ENCODE measurements at places on chromosomes 6 and 20.

GRCh38 chr20:50724851-50725723, 6.3 kb upstream of the PARD6B start:
- DNase-seq, result no peak

DNA sequence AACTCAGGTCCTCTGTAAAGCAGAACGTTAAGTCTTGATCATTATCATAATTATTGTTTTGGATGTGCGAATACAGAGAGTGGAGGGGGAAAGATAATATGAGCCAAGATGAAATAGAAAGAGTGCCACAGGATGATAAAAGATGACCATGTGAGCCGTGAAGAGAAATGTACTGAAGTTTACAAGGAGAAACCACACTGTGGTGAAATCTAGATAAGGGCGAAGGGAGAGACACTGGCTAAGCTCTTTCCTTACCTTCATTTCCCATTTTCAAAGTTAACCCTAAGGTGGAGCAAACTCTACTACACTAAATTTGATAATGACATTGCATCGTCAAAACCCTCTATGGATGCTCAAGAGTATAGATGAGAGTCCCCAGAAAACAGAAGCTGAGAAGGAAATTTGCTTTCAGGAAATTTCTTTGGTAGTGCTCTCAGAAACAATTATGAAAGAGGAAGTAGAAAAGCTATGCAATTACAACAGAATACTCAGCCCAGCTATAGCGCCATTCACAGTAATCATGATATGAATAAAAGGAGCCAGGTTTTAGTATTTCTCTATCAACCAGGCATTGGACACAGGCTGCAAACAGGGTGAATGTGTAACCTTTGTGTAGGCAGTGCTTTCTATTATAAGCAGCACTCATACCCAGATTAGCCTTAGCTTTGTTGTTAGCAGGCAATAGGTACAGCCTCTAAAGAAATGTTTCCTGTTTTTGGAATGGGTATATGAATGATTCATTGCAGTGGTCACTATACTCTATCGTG, 1080.7 kb downstream of the GRIK2 start:
- DNase-seq, result no peak

DNA sequence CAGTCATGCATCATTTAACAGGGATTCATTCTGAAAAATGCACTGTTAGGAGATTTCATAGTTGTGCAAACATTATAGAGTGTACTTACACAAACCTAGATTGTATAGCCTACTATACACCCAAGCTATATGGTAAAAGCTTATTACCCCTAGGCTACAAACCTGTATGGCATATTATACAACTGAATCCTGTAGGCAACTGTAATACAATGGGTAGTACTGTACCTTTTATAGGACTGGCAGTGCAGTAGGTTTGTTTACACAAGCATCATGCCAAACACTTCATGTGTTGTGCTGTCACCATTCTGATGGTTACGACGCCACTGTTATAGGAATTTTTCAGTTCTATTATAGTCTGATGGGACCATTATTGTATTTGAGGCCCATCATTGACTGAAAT, 39.3 kb upstream of the KHDC1 start:
- DNase-seq, result no peak

GRCh38 chr20:33303595-33303994, 20.6 kb downstream of the BPIFB1 start:
- no peak for DNase-seq

- no peak for DNase-seq
Observed at GRCh38 chr6:150566486-150566885, 33.2 kb upstream of the PLEKHG1 start.

GRCh38 chr6:68740828-68741500, 105.9 kb downstream of the ADGRB3 start:
- DNase-seq, result no peak

GRCh38 chr6:153623496-153623895, 415.5 kb upstream of the OPRM1 start:
- no peak for DNase-seq

DNA sequence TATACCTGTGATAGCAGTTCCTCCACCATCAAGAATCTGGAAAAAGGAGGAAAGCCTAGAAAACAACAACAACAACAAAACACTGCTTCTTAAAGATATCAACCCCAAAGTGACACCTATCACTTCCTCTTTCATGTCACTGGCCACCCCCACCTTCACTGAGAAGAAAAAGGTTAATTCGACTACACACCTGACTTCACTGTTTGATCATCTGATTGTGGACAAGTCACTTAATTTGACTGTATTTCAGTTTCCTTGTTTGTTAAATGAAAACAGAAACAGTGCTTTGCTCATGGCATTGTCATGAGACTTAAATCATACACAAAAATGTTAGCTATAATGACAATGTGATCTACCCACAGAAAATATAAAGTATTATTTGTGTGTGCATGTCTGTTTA, 280.6 kb upstream of the SULF2 start:
- no peak for DNase-seq

DNA sequence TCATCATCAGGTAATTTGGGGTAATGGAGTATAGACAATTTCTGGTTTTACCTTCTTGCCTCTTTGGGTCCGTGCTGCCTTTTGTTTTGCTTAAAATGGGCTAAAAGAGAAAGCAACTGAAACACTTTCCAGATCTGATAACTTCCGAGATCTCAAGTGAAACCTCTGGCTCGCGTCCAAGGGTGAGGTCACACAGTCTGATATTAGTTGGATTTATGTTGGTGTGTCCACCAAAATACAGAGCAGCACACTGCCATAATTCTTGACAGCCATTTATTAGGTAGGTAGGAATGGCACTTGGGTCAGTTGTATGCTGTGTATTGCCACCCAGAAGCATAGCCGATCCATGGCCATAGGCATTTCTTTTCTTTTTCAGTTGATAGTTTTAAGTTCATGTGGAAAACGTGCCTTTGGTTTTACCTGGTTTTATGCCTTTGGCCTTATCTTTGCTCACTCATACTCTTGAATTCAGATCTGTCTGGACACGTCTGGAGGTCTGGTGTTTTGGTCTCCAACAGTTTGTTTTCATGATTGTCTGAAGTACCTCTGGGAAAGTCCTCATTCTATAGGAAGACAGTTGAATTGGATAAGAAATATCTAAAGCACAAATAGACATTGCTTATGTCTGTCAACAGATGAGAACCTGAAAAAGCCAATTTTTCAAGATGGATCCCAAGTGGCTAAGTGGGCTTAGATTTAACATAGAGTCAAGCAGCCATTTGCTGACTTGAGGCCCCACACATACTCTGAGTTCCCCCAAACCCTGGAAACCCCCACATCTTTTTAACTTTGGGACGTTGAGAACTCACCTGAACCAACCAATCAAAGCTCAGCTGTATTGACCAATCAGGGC, 320.8 kb downstream of the SOX4 start:
- DNase-seq, result no peak

DNA sequence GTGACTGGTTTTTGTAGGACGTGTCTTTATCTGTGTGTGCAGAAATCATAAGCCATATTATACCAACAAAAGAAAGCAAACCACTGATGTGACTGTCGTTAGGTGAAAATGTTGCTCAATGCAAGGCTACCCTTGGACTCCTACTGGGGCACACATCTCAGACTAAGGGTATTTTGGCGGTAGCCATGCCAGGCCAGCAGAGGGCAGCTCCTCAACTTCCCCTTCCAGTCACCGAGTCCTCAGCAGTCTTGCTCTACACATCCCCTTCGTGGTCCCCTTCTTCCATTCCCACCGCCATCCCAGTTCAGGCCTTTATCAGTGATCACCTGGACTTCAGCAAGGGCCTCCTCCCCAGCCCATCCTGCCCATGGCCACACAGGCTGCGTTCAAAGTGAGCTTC, 113.7 kb upstream of the GGTLC1 start:
- DNase-seq, result no peak

DNA sequence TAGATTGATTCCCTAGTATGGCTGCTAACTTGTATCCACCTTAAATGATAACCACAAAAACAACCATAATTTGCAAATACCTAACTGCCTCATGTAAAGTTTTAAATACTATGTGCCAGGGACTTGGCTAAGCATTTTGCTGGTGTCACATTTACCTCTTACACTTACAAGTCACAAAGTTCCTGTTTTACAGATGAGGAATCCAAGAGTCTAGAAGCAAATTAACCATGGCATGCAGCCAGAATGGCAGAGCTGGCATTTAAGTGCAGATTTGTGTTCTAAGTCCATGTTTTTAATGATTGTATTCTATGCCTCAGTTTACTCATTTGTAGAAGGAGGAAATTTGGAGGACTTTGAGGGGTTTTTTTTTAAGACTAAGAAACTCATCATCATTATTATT, 696.7 kb downstream of the PTPRT start:
- DNase-seq, result no peak

- no peak for DNase-seq
Observed at GRCh38 chr6:105482227-105482844, 79.5 kb upstream of the PREP start.

GRCh38 chr20:44536175-44536574, 14.3 kb upstream of the SERINC3 start:
- DNase-seq, result no peak

DNA sequence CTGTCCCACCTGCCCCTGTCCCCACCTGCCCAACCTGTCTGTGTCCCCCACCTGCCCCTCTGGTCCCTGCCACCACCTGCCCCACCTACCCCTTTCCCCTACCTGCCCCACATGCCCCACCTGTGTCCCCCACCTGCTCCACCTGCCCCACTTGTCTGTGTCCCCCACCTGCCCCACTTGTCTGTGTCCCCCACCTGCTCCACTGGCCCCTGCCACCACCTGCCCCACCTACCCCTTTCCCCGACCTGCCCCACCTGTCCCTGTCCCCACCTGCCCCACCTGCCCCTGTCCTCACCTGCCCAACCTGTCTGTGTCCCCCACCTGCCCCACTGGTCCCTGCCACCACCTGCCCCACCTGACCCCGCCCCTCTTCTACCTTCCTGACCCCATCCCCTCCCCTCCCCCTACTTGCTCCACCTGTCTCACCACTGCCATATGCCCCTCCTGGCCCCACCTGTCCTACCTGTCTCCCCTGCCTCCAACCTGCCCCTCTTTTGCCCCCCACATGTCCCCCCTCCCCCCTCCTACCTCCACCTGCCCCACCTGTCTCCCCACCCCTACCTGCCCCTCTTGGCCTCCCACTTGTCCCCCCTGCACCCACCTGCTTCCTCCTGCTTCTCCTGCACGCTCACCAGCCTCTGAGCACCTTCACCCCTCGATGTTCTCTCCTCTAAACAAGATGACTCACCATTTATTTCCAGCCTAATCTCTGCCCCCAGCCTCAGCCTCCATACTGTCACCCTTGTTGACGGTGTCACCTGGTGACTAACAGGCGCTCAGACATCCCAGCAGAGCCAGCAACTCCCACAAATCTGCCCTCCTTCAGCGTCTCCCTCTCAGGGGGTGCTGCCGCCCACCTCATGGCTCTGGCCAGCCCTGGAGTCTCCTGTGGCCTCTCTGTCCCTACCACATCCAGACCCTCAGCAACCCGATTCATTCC, 5.6 kb upstream of the MYT1 start:
- no peak for DNase-seq

DNA sequence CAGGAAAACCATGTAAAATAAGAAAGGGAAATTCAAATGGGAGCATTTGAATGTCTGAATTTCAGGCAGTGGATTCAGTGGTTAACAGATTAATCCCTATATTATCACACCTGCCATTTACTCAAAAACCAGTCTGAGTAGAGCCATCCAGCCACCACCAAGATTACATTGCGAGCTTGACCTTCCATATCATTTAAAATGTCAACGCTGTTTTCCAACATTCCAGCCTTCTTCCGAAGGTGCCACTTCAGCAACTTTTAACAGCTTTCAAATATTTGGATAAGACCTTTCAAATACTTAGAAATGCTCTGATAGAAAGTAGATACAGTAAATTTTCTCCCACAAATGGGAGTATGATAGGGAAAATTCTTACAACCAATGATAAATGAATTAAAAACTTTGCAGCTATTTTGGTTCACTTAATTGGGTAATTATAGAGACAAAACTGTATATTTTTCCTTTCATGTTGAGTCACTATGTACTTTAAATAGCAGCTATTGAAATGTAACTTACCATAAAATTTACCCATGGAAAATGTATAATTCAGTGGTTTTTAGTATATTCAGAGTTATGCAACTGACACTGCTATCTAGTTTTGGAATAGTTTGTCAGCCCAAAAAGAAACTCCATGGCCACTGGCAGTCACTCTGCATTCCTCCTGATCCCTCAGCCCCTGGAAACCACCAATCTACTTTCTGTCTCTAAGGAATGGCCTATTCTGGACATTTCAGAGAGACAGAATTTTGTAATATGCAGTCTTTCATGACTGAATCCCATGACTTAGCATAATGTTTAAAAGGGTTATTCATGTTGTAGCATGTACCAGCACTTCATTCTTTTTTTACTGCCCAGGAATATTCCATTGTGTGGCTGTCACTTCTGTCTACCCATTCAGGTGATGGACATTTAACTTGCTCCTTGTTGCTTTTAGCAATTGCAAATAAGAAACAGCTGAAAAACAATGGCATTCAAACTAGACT, 21.5 kb downstream of the EZR start:
- no peak for DNase-seq

DNA sequence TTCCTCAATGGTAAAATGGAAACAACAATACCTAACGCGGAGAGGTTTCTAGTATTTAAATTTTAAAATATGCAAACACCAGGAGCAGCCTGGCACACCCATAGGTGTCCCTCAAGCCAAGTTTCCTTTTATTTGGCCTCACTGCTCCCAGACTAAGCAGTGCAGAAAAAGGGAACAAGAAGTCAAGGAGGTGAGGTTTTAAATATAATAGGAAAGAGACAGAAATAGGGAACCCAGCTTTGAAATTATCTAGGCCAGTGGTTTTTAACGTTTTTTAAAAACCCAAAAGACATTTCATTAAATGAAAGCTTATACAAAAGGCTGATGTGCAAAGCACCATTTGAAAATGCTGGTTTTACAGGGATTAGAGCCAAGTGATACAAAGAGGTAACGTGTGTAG, 109.6 kb downstream of the SLC22A3 start:
- no peak for DNase-seq

DNA sequence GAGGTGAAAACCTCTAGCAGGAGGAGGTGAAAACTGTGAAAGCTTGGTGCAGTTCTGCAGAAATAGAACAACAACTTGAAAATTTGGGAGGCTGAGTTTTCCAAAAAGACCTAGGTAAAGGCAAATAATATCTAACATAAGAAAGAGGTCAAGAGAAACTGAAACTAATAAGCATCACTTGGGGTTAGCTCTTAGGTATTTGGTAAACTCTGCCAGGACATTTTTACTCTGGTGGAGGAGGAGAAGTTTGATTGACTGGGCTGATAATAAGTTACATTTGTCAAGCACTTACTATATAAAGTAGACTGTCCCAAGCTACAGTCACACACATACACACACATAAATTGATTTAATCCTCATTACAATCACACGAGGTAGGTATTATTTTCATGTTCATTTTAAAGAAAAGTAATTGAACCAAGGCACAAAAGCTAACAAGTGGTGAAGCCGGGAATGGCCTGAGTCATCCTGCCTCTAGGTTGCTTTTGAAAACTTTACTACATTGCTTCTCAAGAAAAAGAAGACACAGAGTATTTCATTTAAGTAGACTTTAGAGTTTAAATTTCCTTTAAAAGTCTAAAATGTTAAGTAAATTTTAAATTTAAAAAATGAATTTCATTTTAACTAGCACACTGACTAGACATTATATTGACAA, 275.5 kb downstream of the PTPRK start:
- no peak for DNase-seq

All from C1 segment of cervical spinal cord (tissue), 14 donors.